ENCODE measurements at places on chromosomes 2 and 18.

DNA sequence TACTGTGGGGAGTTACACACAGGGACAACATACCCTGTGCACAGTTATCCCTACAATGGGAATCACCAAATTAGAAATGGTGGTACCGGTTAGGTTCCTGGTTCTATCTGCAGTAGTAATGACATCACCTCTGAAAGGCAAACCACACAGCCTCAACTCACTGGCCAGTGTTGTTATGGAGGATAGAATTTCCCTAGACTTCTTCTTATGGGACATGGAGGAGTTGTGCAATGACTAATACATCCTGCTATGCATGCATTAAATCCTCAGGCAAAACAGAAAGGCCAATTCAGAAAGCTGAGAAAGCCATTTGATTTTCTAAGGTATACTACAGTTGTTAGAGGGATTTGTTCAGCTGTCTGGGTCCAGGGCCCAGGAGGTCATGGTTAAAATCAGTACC is 439.3 kb downstream of the TMX3 start:
- no peak for DNase-seq

- no peak for DNase-seq
These were observed 53.4 kb downstream of the CD28 start for GRCh38 chr2:203759690-203760365.

DNA sequence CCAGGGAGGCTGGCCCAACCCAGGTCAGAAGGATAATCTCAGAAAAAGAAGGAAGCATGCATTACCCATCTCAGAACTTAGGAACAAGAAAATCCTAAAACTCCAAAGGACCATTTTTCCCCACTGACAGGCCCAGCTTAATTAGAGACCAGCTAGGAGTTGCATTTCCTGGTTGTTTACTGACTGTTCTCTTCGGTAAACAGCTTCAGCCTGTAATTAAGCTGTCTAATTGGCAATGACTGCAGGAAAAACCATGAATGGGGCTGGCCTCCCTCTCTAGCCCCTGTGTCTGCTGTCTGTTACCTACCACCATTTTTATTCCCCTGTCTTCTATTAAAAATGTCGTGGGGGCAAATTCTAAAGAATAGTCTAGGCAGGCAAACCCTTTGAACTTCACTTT is 146.5 kb downstream of the AGAP1 start:
- DNase-seq = no peak

- DNase-seq = no peak
These were observed 125.7 kb upstream of the THSD7B start for GRCh38 chr2:136639651-136640050.

GRCh38 chr2:57890464-57890863 is 156.1 kb upstream of the VRK2 start:
- DNase-seq = no peak

GRCh38 chr2:237693291-237693994 is 66.1 kb downstream of the LRRFIP1 start:
- no peak for DNase-seq

DNA sequence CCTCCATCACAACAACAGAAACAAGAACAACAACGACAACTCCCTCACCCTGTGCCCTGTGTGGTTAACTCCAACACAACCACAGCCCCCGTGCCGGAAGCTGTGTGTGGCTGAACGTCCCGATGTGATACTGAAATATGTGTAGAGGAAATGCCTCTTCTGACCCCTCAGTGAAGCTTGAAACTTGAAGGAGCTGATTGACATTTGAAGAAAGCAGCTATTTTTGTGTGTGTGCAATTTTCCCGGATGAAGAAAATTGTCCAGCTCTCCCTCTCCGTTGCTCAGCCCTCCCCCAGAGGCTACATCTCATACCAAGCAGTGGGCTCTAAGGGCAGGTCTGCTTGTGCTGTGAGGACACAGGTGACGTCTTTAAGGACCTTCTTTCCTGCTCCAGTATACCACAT is 173.8 kb downstream of the ICOS start:
- no peak for DNase-seq

- DNase-seq = no peak
These were observed 20.1 kb downstream of the ZC3H6 start for GRCh38 chr2:112295407-112296078.

GRCh38 chr2:118056165-118056534 is 32.1 kb upstream of the INSIG2 start:
- no peak for DNase-seq

DNA sequence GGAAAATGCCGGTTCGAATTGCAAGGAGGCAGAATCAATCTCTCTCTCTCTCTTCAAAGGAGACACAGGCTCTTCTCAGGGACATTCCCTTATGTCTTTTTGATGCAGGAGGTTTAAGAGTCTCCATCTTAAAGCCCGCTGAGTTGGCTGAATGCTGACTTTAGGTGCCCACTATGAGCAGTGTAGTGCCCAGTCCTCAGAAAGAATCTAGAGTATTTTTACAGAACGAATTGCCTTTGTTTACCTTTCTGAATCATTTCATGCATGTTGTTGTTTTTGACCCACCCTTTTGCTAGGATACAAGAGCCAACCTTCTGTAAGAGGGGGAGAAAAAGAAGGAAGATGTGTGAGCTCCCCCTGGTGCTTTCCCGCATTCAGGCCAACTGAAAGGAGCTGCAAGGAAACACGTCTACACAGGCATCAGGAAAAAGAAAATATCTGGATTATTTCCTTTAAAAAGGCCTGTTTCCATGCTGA is 193.5 kb upstream of the TCF4 start:
- DNase-seq = no peak

DNA sequence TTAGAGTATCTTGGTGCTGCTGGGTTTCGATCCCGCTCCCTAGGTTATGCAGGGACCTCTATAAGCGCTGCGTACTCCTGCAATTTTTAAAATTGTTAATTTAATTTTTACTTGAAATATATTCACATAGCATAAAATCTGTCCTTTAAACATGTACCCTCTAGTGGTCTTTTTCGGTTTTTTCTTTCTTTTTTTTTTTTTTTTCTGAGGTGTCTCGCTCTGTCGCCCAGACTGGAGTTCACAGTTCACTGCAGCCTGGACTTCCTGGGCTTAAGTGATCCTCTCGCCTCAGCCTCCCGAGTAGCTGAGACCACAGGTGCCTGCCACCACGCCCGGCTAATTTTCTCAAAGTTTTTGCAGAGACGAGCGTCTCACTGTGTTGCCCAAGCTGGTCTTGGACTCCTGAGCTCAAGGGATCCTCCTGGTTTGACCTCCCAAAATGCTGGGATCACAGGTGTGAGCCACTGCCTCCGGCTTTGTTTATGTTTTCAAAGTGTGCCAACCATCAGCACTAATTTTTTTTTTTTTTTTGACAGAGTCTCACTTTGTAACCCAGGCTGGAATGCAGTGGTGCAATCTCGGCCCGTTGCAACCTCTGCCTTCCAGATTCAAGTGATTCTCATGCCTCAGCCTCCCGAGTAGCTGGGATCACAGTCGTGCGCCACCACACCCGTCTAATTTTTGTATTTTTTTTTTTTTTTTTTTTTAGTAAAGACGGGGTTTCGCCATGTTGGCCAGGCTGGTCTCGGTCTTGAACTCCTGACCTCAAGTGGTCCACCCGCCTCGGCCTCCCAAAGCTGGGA is 585 bp upstream of the MOB1A start:
- no peak for DNase-seq

DNA sequence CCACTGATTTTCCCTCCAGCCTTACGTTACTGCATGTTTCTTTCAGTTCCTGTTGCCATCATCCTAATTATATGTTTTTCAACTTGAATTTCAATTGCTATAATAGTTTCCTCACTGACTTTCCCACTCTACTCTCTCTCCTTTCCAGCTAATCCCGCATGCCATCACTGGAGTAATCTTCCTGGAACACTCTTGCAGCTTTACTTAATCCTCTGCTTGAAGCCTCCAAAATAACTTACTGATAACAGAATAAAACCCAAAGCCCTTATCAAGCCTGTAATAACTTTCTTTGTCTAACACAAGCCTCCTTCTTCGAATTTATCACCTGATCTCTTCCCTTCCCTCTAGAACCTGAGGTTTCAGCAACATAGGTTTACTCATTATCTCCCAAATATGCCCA is 237.3 kb downstream of the LTBP1 start:
- no peak for DNase-seq

GRCh38 chr2:113034016-113034415 is 18.7 kb downstream of the IL36B start:
- DNase-seq = no peak

DNA sequence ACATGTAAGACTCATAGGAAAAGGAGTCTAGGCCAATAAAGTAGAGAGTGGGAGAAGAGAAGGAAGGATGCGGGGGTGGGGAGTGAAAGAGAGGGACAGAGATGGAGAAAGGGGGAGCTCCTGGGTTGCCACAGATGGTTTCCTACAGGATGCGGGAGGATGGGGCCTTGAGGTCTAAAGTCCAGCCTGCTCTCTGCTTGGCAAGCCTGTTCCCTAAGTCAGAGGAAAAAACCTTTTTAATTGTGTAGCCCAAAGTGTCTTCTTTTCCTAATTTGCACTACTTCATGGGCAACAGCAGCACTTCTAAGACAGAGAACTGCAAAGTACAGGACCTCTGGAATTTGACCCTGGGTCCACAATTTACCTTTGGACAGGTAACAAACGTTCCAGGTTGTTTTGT is 1.4 kb upstream of the FAM110C start:
- DNase-seq = no peak

GRCh38 chr18:48749768-48750167 is 201.0 kb downstream of the SMAD7 start:
- no peak for DNase-seq

GRCh38 chr18:56286775-56287325 is 351.5 kb downstream of the TXNL1 start:
- no peak for DNase-seq

GRCh38 chr2:44061876-44062275 is 66.1 kb upstream of the LRPPRC start:
- DNase-seq = no peak

DNA sequence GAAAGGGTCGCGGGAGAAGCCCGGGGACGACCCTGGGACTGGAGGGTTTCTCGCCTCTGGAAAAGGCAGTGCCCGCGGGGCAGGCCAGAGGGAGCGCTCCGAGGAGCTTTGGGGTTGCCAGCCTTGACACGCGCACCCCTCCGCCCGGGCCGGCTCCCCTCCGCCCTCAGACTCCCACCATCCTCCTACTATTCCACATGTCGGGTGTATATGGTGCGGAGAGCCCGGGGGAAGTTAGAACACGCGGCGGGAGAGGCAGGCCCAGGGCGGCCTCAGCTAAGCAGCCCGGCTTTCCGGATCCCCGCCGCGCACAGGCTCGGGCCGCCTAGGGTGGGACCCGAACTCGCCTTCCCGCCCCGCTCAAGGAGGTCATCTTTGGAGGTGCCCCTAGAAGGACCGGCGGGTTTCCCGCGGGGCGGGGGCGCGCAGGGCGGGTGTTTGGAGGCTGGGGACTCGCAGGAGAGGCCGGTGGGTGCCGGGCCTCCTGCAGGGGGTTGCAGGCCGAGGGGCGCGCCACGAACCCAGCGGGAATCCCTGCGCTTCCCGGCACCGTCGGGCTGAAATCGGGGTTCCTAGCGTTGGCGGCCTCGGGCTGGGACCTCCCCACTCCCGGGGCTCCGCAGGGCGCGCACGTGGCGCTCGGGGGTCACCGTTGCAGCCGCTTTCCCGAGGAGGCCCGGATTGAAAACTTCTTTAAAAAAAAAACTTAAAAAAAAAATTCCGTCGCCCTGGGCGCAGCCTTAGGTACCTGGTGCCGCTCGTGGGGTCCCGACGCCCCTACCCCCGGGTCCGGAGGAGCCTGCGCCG is 3.7 kb downstream of the NFATC1 start:
- no peak for DNase-seq

- DNase-seq = no peak
These were observed 160.8 kb downstream of the LPIN1 start for GRCh38 chr2:11907190-11907589.

DNA sequence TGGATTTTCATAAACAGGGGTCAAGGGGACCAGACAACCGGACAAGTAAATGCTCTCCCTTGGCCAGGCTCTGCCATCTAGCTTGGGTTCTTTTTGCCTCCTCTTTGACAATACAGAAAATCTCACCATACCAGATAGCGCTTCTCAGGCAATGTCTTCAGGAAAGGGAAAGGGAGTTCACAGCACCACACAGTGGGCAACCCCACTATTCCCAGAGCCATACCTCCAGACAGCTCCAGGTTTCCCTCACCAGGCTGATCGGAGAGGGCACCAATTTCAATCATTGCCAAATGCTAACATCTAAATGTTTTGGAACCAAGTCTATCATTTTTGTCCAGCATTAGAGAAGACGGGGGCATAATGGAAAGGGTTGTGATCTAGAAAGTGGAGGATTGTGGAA is 28.1 kb downstream of the CCDC68 start:
- no peak for DNase-seq

DNA sequence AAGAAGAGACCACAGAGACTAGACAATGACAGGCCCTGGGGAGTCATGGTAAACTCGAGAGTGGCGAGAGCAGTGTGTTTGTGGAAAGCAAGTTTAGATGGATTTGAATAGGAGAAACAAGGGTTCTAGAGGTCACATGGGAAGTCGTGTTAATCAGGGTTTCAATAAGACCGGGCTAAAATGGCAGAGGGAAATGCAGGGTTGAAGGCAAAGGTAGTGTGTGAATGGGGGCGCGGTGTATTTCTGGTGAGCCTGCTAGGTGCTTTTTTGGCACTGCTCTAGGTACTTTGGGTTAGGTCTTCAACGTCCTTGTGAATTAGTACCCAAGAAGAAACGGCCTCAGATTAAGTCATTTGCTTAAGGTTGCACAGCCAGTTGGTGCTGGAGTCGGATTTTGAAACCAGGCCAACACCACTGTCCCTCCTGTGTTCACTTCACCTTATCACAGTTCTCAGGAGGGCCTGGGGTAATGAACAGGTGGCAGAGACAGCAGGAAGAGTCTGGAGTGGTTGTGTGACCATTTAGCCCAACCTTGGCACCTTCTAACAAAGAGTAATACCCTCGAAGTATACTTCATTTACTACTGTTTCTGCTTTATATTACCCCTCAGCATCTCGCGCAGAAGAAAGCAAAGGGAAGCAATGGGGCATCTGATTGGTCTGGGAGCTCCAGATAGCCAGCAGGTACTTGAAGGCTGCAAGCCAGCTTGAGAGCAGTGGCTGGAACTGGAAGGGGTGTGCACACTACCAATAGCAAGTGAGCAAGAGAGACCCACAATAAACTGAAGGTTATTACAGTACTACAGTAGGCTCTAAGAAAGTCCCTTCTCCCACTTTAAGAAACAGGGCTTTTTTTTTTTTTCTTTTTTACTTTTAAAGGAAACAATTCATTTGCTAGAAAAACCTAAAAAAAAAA is 33.4 kb upstream of the GAREM2 start:
- no peak for DNase-seq

Measured in stimulated activated CD8-positive, alpha-beta memory T cell treated with anti-CD3 and anti-CD28 coated beads, Interleukin-4, amount 100 ng/mL, for 1 hour (primary cell).